ENCODE measurements at places on chromosomes 6 and 20.

DNA sequence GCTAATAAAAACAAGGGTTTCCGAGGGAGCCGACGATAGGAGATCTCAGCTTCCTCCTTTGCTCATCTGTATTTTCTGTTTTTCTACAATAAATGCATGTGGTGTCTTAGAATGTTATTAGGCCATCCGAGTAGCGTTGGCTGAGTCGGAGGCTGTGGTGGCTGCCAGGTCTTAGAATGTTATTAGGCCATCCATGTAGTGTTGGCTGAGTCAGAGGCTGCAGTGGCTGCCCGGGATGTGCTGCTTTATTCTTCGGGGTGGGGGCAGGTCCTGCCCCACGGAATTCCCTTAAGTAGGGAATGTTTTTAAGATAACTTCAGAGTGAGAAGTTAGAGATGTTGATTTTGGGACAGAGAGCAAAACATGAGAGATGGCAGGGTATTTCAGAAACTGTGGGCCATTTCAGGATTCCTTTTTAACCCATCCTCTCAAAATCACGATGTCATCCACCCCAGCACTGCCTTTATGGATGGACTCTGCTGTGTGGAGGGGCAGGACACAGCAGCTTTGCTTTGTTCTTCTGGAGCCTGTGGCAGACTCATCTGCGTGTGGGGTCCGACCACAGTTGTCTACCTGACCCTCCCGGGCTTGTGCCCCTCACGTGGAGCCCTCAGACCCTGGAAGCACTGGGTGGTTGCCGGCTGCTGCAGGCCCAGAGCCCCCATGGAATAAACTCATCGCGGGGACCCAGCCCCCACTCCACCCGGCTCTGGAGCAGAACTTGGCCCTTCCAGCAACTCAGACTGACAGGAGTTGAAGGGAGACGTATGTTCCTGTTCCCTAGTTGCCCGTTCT is 20.4 kb downstream of the OSBPL2 start:
- DNase-seq = no peak

DNA sequence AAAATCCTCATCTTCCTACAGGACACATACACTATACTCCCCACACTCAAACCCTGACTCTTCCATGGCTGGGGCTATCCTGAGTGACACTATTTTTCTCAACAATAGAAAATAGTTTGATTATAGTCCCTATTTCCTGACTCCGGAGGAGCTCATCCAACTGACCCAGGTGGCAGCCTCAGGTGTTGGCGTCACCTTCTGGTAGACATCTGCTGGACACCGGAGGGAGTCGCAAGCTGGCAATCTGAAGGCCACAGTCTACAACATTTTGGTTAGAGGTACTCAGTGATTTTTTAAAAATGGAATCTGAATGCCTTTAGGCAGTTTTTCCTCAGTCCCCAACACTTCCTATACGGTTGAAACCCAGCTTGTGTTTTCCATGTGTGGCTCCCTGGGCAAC is 32.2 kb upstream of the OCSTAMP start:
- no peak for DNase-seq

DNA sequence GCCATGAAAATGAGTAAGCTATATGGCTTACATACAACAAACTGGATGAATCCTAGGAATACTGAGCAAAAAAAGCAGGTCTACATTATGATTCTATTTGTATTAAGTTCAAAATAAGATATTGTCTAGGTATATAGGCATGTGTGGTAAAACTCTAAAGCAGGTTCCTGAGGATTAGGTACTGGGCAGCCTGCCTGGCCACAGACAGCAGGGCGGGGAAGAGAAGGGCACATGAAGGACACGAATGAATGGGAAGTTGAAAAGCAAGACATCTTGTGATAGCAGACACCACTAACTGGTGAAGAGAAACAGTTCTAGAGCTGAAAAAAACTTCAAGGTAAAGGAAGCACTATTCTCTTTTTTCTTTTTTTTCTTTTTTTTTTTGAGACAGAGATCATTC is 72.6 kb upstream of the SLC4A11 start:
- no peak for DNase-seq

GRCh38 chr20:53021934-53022333 is 49.8 kb downstream of the TSHZ2 start:
- DNase-seq = no peak

- DNase-seq = peak; percentile 52
These were observed 53.7 kb downstream of the BMP7 start for GRCh38 chr20:57212534-57213276.

GRCh38 chr20:50041246-50041873 is 58.6 kb downstream of the SNAI1 start:
- DNase-seq = no peak

DNA sequence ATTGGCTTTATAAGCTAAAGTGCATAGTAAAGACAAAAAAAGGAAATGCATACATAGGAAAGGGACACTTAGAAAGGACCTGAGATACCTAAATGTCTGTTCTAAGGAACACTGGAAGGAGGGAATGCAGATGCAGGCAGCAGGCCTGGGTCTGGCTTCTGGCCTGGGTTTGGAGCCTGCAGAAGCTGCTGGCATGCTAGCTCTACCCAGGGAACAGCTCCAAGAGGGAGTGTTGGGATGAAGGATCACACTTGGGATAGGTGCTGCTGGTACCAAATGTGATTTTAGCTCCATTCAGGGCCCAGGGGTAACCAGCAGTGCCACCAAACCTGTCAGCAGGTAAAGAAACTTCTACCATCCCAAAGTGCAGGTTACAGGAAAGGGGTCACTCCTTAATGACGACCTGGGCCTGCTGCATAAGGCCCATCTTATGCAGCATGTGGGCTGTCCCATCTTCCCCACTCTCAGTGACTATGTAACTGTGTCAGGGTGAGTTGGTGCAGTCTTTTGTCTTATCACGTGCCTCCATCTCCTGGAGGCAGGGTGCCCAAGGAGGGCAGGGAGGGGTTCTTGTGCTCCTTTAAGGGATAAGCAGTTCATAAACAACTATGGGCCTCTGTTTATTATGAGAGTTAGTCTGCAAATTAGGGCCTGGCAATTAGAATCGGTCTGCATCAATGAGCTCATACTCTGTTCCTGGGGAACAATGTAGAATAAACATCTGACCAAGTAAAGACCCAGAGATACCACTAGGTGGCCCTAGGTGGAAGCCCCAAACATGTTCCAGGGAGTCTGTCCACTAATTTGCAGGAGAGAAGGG is 26.9 kb downstream of the DDX27 start:
- DNase-seq = peak; percentile 72

DNA sequence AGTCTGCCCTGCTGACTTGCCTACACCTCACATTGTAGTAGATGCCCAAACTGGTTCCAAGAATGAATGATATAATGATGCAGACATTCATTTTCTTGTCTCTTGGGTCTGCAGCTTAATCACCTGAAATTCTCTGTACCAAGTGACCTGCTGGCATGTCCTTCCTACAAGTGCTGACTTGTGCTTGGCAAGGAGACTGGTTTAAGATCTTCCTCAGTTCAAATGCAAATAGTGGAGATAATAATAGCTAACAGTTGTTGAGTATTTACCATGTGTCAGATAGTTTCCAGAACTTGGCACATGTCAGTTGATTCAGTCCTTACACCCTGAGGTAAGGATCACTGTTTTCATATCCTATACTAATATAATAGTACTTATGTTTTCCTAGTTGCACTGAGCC is 223.4 kb downstream of the SLC24A3 start:
- no peak for DNase-seq

DNA sequence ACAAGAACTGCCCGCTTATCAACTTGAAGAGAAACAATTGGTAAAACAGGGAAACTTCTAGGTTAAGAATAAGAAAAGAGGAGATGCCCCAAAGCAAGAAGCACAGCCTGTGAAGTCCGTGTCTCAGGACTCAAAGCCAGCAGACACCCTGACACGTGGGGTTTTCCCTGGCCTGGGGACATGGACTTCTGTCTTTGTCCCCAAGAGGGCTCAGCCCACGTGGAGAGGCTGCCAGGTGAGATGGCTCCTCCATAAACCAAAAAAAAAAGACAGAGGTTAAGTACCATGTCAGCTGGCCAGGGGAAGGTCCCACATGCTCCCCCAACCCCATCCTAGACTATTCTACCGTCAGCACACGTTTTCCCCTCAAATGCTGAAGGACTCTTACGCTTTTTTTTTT is 9.9 kb downstream of the SERPINB6 start:
- DNase-seq = no peak

DNA sequence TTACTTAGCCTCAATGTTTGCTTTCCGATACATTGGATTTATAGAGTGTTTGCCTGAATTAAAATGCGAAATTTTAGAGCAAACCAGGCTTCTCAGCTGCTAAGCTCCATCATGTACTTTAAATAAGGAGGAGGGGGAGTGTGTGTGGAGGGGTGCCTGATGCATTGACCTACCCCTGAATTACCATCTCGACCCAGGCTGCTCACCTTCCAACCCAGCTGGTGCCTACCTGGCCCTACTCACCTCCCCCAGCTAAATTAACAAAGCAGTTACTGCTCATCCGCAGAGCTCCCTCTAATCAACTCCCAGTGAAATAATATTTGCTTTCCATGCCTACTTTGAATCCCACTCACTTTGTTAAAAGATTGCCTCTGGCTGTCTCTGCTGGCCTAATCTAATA is 544.5 kb downstream of the MAFB start:
- DNase-seq = no peak

- no peak for DNase-seq
These were observed 7.8 kb upstream of the NCOA3 start for GRCh38 chr20:47493963-47494293.

DNA sequence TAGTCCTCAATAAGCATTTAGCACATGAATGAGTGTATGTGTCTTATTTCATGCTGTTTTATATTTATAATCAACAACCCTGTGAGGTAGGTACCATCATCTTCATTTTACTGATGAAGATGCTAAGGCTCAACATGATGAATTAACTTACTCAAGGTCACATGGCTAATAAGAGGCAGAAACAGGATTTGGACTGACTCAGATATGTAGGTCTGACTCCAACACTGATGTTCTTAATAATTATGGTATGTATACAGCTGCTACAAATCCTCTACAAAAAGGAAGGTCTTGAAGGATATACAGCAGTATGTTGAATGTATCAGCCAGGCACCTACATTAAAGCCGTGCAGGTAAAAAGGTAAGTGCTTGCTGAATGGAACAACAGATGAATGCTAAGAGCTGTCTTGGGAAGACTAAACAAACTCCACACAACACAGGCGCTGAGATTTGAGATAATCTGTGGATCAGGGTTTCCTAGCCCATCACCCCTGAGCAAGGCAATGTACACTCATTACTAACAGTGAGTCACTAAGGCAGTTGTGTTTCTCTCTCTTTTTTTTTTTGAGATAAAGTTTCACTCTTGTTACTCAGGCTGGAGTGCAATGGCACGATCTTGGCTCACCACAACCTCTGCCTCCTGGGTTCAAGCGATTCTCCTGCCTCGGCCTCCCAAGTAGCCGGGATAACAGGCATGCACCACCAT is 31.9 kb downstream of the TTI1 start:
- DNase-seq = no peak

- DNase-seq = no peak
These were observed 2.2 kb upstream of the C6orf136 start for GRCh38 chr6:30644769-30645168.

DNA sequence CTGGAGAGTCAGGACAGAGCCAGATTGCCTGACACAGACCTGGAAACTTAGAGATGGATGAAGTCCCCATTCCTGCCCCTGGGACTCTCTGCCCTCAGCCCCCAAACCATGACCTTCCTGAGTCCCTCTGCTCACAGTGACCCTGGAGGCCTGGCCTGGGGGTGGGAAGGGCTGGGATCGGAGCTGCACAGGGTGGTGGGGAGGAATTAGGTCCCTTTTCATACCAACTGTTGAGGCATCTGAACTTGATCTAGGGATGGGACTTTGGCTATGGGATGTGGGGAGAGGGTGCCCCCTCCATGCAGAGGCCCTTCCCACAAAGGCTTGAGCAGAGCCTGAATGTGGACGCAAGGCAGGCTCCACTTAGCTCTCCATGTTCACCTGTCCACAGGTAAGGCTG is 144.1 kb downstream of the MRPL14 start:
- no peak for DNase-seq

GRCh38 chr6:125814481-125814880 is 23.7 kb downstream of the NCOA7 start:
- no peak for DNase-seq

DNA sequence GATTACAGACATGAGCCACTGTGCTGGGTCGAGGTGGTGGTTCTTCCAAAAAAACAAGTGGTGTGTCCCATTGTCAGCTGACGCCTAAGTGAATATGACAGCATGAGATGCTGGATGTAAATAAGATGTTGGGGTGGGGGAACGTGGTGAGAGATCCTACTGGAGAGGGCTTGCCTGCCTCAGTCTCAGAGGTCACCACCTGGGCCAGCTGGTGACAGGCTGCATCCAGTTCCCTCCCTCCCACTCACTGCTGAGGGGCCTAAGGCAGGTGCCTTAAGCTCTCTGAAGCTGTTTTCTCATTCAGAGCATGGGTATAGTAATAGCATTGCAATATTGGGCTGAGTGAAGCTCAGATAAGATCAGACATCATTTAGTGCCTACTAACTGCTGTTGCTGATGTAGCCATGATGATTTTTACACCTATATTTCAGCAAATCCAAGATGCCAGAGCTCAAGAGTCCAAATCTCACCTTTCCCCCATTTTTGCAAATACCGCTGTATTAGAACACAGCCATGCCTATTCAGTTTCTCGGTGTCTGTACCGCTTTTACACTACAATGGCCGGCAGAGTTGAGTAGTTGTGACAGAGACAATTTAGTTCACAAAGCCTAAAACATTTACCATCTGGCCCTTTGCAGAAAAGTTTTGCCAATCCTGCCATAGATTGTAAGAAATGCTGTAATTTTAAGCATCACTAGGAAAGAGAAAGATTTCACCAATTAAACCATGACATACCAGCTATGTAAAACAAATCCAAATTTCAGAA is 171.3 kb downstream of the ANKRD60 start:
- DNase-seq = peak; percentile 5

- no peak for DNase-seq
These were observed 523.0 kb upstream of the FLRT3 start for GRCh38 chr20:14860410-14860814.

DNA sequence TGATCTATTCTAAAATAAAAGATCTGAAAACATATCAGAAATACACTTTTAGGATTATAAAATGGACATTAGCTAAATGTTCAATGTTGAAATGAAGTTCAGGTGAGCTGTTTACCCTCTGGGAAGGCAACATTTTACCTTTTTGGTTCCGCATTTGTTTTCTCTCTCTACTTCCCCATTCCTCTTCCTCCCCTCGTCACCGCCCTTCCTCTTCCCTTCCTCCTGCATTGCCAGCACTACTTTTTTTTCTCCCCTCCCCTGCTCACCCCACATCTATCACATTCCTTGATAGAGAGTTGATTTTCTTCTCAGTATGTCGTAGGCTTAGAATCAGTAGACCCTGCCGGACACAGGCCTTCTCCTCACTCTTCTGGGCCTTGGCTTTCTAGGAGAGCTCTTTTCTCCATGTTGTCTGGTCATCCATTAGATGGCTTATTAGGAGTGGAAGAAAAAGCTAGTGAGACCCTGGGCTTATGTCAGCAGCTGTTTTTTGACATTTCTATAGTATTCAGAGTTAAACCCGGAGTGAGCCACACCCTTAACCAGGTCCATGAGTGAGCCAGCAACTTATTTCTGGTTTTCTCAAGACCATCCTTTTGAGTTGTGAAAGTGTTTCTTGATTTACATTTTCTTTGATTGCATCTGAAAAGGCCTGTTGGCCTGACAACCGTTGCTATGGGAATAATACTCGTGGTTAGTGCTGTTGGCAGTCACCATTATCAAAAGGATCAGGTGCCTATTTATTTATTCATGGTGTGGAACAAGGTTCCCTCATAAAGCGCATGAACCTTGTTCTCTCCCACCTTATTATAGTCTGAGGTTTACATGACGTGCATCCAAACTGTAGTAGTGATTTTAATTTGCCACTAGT is 90.9 kb downstream of the DTD1 start:
- no peak for DNase-seq

- DNase-seq = no peak
These were observed 34.3 kb downstream of the RNF24 start for GRCh38 chr20:3981132-3981452.

GRCh38 chr6:120876424-120876823 is 457.9 kb downstream of the TBC1D32 start:
- DNase-seq = no peak

Measured in D341Med (cell line).